ENCODE measurements at places on chromosomes 4 and X. TPM values are rescaled to one million over a fixed set of nuclear protein-coding genes. Genes with fewer than 3 reads are reported as not detected.

DNA sequence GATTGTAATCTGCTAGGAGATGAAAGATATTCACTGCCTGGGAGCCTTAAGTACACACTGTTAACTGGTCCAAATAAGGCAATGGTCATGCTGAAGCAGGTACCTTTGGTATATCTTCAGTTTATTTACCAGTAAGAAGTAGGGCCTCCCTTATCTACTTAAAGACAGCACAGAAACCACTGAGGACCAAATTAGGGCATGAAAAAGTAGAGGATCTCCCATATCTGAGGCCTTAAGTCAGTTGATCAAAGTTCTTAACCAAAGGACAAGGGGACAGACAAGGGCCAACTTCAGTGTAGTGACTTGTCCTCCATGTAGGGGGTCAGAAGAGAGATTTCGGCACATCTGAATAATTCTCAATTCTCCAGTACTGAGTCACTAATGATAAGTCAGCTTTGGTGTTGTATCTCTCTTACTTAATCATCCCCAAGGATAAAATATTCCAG lies 59.1 kb downstream of the AMELX start:
- DNase-seq: no peak

DNA sequence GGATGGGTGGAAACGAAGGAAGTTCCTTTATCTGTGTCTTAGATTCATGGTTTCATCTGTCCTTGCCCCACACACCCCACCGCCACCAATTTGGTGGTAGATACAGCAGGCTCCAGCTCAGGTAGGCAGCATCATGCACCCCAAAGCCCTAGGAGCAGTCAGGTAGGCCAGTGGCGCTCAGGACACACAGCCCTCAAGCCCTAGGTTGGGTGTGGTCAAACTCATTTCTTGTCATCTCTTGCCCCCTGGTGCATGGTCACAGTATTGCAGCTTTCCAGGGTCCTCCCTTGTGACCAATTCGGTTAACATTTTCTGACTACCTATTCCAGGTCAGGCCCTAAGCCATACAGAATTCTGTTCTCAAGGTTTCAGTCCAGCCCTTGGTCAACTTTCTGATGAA lies 14.5 kb upstream of the PRRG3 start:
- DNase-seq: no peak

DNA sequence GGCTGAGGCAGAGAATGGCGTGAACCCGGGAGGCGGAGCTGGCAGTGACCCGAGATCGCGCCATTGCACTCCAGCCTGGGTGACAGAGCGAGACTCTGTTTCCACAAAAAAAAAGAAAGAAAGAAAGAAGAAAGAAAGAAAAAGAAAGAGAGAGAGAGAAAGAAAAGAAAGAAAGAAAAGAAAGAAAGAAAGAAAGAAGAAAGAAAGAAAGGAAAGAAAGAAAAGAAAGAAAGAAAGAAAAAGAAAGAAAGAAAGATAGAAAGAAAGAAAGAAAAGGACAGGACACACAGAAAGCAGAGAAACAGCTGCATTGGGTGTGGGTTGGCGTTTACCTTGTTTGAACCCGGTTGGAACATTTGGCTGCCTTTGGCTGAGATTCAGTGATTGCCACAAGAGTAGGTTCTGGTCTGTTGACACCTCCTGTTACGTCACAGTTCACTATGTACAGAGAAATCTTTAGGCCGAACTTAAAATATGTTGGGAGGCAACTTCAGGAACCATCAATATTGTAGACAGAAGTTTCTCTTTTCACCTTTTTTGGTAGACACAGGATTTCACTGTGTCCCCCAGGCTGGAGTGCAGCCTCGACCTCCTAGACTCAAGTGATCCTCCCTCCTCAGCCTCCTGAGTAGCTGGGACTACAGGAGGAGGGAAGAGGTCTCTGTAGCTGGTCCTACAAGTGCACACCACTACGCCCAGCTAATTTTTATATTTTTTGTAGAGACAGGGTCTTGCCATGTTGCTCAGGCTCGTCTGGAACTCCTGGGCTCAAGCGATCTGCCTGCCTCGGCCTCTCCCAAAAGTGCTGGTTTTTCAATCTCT lies 16.3 kb upstream of the PLCXD1 start:
- DNase-seq: no peak

NHSL2 gene
- 14.0 TPM for total RNA-seq
